ENCODE measurements at places on chromosomes 6 and 20.

DNA sequence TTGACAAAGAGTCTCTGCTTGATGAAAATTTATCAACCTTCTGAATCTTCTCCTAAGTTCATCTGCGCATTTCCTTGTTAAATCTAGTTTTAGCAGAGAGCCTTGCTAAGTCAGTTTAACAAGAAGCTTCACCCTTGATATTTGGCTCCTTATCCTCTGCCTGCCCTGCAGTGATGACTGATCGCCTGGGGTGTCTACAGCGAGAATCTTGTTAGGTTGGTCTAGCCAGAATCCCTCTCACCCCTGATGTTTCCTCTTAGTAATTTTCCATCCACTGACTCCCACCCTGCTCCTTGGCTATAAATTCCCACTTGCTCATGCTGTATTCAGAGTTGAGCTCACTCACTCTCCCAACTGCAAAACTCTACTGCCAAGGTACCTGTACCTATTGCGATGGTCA is 114.1 kb downstream of the TENT5A start:
- no peak for DNase-seq

- no peak for DNase-seq
Measured at GRCh38 chr6:75863001-75863400, 114.0 kb downstream of the MYO6 start.

DNA sequence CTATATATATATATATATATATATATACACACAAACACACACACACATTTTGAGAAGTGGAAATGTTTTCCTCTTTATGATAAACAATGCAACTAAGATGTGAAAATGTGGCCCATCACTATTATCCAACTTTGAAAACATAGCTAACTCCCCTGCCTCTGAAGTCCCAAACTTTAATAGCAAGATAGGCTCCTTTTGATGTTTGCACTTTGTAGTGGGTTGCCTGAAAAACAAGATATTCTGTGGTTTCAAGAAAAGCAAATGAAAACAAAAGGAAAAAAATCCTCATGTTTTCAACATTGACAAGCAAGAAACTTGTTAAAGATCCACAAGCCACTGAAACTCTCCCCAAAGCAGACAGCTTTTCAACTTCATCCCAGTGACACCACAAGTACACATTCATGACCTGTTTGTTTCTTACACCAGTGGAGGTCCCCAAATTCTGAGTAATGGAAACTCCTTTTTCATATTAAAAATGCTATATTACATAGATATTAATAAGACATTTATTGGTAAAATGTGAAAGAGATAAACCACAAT is 90.0 kb downstream of the IPCEF1 start:
- no peak for DNase-seq

- no peak for DNase-seq
Measured at GRCh38 chr6:110951986-110952794, 6.3 kb upstream of the GTF3C6 start.

DNA sequence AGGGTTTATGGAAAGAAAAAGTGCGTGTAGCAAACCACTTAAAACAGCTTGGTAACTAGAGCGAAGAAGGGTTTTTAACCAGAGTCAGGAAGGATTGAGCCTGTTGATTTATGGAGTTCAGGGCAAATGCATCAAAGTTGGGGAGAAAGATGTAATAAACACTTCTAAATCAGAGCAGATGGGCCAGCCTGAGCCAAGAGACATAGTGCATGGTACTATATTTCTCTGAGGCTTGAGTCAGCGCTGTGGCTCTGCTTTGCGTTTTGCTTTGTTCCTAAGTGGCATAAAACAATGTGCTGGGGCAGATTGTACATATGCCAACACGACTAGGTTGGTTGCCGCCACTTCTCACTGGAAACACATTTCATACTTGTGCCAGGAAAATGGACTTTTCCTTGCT is 111.3 kb downstream of the BCKDHB start:
- no peak for DNase-seq

GRCh38 chr20:19210391-19211155 is 1.9 kb upstream of the SLC24A3 start:
- DNase-seq = no peak

- DNase-seq = no peak
Measured at GRCh38 chr20:1805161-1805581, 90.0 kb upstream of the SIRPA start.

GRCh38 chr6:131382631-131383030 is 190.4 kb upstream of the ARG1 start:
- DNase-seq = no peak

DNA sequence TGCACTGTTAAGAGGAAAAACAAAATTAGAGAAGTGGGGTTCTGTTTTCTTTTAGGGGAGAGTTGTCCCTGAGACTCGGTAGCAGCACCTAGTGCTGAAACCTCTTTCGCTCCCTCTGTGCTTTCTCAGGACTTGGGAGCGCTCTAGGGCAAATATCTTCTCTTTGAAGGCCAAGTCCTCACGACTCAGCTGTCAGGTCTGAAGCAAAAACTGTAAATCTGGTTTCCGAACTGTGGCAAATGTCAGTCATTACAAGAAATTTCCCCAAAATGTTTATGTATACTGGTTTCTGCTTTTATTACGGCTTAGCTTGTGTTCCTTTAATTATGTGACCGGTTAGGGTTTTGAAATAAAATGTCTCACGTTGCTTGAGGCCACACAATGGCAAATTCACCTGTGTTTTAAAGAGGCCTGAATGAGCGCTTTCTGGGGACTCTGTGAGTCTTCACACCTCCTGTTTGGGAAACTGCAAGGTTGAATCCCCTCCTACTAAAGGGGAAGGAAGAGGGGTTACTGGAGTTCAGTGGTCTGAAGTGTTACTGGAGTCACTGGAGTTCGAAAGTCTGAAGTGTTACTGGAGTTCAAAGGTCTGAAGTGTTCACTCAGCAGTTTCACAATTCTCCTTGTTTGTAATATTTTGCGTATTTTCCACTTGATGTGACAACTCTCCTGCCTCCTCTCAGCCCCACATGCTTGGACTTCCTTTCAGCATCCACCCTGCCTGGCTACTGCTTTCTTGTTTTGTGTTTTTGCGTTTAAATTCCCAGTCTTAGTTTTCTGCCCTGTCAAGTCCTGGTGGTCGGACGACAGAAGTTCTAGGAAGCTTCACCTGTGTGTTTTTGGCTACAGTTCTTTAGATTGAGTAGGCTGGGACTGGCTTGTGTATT is 1.6 kb downstream of the SMPDL3A start:
- DNase-seq = no peak

GRCh38 chr6:33248643-33248931 is 23.1 kb downstream of the VPS52 start:
- no peak for DNase-seq

Measured in non-pigmented ciliary epithelial cell (primary cell).